ENCODE measurements at places on chromosomes 2 and 18.

DNA sequence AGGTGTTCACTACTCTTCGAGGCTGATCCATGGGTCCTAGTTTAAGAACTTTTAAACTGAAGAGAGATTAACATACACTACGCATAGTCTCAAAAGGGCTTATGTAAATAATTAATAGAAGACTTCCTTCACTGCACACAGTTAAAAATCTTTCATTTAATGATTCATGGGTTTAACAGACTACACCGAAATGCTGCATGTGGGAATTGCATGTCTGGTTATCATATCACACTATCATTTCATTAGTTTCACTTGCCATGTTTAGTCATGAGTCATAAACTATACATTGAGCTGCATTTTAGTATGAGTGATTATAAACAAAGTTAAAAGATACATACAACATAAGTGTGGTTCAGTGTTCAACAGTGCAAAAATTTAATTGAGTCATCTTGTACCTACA, 31.2 kb downstream of the GLS start:
- no peak for DNase-seq

GRCh38 chr18:3451183-3451988, 1.4 kb downstream of the TGIF1 start:
- peak; percentile 63 for DNase-seq

- no peak for DNase-seq
Observed at GRCh38 chr2:110215091-110215490, 2.7 kb upstream of the MTLN start.

DNA sequence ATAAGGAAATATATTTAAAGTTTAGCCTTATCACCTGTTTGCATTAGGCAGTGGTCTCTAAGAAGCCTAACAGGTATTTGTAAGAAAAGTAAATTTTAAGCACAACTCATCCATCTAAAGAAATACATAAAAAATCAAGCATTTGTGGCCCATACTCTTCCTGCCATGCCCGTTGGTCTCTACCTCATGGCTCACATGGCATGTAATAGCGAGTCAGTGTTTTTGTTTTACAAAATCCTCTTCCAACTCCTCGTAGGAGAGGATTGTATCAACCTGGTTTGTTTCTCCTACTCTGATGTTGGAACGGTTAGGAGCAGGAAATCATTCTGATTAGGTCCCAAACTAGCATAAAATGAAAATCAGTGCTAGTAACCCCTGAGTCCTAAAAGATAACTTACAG, 91.8 kb downstream of the FMNL2 start:
- DNase-seq: no peak

GRCh38 chr18:62729487-62730386, 14.4 kb downstream of the PHLPP1 start:
- no peak for DNase-seq

DNA sequence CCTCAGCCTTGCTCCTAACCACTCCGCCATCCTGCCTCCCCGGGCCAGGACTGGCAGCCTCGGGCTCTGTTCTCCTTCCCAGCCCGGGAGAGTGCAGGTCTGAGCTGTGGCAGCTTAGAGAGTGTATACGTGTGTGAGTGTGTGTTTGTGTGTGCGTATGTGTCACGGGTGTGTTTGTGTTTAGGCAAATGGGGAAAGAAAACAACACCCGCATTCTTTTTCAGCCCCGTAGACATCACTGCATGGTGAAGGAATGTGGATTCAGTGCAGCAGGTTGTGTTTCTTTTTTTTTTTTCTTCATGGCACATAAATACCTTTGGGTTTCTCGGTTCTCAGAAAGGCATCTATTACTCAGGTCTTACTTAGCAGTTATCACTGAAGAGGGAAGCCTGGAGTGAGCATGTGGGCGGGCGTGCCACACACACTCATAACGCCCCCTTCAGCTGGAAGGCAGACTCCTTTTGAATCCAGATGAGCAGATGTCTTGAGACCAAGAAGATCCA, 44.2 kb downstream of the GLI2 start:
- DNase-seq: no peak

DNA sequence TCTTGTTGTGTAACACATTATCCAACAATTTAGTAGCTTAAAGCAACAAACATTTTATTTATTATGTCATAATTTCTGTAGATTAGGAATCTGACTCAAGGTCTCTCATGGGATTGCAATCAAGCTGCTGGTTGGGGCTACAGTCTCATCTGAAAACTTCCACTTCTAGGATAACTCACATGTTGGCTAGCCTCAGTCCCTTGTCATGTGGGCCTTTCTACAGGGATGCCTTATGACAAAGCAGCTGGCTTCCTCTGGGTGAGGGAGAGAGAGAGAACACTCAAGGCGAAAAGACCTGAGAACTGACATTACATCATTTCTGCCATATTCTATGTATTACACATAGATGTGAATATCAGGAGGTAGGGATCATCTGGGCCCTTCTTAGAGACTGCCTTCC, 317.9 kb upstream of the VRK2 start:
- no peak for DNase-seq

GRCh38 chr2:84830095-84830494, 50.8 kb downstream of the TRABD2A start:
- no peak for DNase-seq

GRCh38 chr2:30800159-30800558, 7.1 kb downstream of the CAPN13 start:
- no peak for DNase-seq

DNA sequence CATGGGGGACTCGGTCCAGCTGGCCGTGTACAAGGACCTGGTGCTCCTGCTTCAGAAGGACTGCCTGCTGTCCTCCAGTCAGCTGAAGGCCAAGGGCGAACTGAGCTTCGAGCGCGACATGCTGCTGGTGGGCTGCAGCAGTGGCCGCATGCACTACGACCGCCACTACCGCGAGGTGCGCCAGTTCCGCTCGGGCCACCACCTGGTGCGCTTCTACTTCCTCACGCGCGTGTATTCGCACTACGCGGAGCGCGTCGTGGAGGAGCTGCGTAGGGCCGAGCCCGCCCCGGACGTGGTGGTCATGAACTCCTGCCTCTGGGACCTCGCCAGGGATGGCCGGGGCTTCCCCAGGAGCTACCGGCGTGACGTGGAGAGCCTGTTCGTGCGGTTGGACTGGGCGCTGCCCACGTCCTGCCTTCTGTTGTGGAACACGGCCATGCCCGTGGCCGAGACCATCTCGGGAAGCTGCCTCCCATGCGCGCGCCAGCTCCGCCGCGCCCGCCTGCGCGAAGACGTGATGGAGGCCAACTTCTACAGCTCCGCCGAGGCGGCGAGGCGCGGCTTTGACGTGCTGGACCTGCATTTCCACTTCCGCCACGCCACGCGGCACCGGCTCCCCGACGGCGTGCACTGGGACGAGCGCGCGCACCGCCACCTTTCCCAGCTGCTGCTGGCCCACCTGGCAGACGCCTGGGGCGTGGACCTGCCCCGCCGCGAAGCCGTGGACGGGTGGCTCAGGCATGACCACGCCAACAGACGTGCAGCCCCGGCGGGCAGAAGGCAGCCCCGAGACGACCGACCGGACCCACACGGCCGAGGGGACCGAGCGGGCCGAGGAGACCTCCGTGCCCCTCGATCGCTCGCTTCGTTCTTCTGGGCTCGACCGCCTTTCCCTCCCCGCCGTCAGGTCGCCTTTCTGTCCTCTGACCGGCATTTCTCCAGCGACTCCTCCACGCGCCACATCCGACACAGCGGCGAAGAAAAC, 293.9 kb upstream of the ERBB4 start:
- no peak for DNase-seq

DNA sequence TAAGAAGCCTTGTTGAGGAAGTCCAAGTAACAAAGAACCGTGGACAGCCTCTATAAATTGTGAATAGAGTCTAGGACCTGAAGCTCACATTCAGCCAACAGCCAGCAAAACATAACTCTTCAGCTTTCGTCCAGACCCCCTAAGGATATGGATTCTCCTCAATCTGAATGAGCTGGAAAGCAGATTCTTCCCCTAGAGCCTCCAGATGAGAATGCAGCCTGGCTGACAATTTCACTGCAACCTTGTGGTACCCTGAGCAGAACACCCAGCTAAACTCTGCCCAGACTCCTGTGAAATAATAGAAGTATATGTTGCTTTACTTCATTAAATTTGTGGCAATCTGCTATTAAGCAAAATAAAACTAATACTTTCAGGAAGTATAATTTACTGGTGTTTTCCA, 483.5 kb upstream of the SLC8A1 start:
- no peak for DNase-seq

DNA sequence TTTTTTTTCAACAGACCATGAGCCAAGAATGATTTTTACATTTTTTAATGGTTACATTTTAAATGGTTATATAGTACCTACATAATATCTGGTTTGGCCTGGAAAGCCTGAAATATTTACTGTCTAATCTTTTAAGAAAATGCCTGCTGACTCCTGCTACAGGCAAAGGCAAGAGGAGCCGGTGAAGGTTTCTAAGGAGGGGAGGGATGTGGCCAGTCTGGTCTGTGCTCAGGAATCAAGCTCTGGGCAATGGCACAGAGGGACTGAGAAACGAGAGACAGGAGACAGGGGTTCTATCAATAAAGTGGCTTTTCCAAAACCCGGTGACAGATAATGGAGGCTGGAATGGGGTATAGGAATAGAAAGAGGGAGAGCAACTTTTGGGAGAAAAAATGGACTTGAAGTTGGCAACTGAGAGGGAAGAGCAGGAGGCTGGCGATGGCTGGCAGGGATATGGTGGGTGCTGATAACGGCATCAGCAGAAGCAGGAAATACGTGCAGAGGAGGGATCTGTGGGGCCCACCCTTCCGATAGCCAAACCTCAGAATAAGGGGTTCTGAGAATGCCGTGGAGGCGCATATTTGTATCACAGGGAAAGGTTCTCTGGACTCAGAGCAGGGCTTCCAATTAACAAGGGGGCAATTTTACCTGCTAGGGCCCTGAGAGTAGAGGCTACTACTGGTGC, 64.0 kb upstream of the DNMT3A start:
- DNase-seq: no peak

DNA sequence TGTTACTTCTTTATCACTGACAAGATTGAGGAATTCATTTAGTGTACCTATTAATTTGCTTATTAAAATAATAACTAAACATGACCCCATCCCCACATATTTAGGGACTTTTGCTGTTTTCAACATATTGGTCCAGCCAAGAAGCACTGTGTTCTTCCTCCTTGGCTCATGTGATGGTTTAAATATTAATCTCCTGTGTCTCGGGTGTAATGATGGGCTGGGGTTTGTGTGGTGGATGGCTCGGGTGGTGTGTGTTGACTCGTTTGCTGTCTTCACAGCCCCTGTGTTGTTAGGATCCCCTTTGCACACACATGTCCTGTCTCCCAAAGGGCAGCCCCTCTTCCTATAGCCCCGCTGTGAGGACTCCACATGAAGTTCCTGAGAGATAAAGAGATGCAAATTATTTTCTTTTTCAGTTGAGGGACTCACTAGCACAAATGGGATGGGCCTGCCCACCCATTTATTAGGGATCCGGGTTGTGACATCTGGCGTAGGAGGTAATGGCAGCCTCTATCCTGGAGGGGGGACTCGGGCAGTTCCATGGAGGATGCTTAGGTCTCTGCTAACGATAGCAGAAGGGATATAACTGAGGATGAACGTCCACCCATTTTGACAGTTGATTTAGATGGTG, 53.4 kb downstream of the FHOD3 start:
- DNase-seq: no peak

- DNase-seq: no peak
Observed at GRCh38 chr2:84443477-84443876, 15.6 kb downstream of the SUCLG1 start.

- DNase-seq: no peak
Observed at GRCh38 chr2:74357627-74358026, 14.4 kb upstream of the SLC4A5 start.

DNA sequence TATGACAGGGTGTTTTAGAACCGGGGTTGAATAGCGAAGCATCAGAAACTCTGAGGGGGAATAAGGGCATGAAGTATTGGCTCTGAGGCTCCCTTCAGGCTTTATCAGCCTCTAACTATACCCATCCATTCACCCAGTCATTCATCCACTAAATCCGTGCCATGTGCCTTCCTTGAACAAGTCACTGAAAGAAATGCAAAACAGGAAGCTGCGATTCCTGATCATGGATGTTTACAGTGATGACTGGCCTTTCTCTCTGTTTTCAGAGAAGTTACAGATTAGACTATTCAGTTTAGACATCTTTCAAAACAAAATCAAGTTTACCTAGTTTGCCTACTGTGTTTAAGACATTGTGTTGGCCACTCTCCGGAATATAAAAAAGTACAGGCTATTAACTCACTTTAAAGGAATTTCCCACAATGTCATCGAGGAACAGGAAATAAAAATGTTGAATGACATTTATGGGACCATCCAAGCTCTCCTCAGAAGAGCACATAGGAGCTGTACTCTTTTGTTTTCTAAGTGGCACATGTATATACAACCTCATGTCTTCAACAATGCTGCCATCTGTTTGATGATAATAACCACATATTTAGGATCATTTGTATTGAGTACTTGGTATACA, 43.8 kb upstream of the SLC14A1 start:
- DNase-seq: no peak

All from stimulated activated CD8-positive, alpha-beta memory T cell treated with anti-CD3 and anti-CD28 coated beads, Interleukin-15, amount 100 ng/mL, for 24 hours (primary cell).